T-cell (primary cell): ENCODE measurements at places on chromosomes 13 and 19. TPM values are rescaled to one million over a fixed set of nuclear protein-coding genes. Genes with fewer than 3 reads are reported as not detected.

The ZNF429 gene
- 14.6 TPM for total RNA-seq

The NAPSA gene
- 4.0 TPM for total RNA-seq

DNA sequence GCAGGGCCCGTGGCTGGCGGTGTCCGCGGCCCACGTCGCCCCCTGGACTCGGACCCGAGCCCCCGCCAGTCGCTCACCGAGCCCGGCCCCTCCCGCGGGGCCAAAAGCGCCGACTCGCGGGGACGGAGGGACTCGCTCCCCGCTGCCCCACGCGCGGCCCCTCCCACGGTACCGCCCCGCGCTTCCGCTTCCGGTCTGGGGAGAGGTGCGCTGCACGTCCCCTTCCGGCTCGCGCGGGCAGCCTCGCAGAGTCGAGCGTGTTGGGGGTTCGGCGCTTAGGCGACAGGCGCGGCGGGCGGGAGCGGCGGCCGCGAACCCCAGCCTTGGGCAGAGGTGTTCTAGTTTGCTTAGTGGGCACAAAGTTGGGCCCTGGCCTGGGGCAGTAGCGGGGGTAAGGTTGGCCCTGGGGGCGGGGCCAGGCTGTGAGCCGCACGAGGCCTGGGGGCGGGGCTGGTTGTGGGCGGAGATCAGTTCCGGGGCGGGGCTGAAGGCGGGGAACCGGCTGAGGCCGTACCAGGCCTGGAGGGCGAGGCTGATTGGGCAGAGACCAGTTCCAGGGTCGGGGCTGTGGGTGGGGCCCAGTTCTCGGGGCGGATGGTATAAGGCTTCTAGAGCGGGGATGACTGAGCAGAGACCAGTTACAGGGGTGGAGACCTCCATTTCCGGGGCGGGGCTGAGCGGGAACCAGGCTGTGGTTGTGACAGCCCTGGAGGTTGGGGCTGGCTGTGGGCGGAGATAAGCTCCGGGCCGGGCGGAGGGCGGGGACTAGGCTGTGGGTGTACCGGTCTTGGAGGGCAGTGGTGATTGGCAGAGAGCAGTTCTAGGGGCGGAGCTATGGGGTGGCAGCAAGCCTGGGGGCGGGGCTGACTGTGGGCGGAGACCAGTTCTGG is at the start of the genes MBD3L1 and ZNF558:
TSS of gene MBD3L1 (plus strand) at position 246 of the 890 bp plus-strand sequence. CDS start 10,302 bp downstream, outside the sequence.
TSS of gene ZNF558 (minus strand) at position 173 of the 890 bp plus-strand sequence. CDS start 9,645 bp downstream, outside the sequence.
- DNase-seq = peak; percentile 100

GRCh38 chr13:75196147-75196837 is 285.7 kb downstream of the TBC1D4 start:
- DNase-seq = no peak

- DNase-seq = no peak
Observed at GRCh38 chr19:46189971-46190888, 39.3 kb upstream of the IGFL1 start.

DNA sequence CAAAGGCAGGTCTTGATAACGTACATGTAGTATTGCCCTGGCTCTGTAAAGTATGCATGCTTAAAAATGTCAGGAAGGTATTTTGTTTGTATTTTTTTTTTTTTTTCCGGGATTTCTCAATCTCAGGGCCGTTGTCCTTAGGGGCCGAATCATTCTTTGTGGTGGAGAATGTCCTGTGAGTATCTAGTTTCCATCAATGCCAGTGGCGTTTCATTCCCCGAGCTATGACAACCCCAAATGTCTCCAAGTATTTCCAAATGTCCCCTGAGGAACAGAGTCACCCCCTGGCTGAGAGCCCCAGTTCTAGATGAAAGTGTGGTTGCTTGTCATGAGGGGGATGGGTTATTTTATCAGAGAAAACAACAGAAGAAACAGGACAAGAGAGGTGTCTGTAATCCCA is 68.7 kb downstream of the ACSBG2 start:
- DNase-seq = no peak

DNA sequence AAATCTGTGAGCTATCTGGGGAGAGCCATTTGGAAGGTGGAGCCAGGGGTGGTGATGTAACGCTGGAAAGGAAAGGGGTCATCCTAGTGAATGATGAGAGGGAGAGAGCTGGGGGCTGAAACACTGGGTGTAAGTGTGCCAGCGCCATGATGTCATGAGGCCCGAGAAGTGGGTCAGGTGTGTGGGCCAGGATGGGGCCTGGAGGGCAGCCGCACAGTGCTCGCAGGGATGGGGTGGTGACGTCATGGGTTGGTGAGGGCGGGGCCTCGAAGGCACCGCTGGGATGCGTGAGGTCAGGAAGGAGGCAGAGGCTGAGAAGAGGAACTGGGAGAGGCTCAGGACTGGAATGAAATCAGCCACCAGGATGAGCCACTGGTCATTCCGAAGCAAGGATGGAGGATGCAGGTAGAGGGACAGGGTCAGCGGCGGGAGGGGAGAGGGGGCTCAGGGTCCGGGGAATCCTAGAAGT is 4.4 kb downstream of the CCDC61 start:
- DNase-seq = no peak

- DNase-seq = no peak
Observed at GRCh38 chr19:29309637-29310036, 96.7 kb upstream of the UQCRFS1 start.

DNA sequence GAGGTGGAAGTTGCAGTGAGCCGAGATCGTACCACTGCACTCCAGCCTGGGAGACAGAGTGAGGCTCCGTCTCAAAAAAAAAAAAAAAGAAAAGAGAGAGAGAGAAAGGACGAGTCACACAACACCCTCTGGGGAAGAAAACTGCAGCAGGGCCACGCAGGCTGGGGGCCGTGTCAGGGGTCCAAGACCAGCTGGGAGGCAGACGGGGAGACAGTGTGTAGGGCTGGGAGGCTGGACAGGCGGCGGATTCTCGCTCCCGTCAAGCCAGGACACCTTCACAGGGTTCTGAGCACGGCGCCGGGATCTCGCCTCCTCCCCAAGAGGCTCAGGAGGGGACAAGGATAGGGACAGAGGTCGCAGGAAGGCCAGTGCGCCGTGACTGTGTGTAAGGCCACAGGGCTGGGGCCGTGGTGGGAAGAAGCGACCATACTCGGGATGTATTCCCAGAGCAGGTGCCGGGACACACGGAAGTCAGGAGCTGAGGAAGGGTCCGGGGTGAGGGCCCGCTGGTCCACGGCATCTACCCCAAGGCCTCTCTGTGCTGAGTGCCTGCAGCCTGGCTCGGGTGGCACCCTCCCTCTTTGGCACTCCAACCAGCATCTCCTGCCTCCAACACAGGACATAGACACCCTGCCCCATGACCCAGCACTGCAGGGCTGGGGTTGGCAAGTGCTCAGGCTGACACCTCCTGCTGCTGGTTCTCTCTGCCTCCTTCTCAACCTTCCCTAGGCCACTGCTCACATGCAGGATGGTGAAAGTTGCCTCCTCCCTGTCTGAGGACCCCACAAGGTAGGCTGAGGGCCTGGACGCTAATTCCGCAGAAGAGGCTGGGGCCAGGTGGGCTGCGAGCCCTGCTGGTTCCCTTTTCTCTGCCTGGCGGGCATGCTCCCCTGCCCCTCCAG is 21.2 kb downstream of the ZNF787 start:
- no peak for DNase-seq

- DNase-seq = no peak
Observed at GRCh38 chr19:13984875-13985741, 21.0 kb downstream of the RFX1 start.

DNA sequence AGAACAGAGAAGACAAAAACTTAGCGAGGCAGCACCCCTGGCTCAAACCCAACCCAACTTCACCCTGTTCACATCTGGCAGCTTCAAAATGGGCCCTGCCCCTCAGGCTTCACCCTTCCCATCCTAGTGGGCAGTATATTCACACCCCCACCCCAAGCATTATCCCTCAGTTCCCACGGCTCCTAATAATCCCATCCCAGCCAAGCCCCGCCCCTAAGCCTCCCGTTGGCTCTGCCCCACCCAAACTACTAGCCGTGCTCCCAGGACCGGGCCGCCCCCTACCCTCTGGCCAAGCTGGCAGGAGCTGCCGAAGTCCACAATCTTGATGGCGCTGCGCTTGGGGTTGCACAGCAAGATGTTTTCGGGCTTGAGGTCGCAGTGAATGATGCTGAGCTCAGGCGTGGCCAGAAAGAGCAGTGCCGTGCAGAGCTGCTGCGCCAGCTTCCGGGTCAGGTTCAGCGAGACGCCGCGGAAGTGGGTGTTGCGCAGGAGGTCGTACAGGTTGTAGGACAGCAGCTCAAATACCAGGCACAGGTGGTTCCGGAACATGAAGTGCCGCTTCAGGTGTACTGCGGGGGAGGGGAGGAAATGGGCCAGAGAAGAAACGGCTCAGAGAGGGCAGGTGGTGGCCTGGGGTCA is 5.8 kb downstream of the DYRK1B start:
- no peak for DNase-seq

DNA sequence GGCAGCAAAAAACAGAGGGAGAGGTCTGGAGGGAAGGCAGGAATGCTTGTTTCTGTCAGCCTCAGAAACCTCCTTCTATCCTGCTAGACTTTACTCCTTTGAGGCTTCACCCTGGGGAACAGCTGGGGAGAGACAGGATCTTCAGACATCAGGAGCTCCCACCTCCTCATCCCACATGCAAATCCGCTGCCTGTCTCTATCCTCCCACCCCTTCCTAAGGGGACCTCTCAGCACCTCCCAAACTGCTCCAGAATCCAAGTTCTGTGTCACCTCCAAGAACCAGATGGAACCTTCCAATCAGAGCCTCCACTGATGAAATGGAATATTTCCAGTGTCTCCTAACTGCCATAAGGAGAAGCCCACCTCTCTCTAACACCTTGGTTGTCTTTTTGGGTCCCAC is 9.7 kb upstream of the ERCC2 start:
- no peak for DNase-seq

DNA sequence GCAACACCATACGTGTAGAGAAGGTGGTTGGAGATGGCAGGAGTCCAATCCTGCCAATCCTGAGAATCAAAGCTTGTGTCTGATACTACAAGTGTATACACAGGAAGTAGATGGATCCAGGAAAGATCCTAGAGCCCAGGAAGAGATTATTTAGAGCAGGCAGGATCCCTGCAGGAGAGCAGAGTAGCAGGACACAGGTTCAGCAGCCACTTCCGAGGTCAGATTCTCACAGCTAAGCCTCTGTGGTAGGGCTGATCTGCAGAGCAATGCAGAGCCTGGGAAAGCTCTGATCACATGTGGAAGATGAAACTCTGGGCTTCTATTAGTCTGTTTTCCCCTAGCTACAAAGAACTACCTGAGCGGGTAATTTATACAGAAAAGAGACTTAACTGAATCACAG is 28.5 kb upstream of the ZNF331 start:
- DNase-seq = no peak

DNA sequence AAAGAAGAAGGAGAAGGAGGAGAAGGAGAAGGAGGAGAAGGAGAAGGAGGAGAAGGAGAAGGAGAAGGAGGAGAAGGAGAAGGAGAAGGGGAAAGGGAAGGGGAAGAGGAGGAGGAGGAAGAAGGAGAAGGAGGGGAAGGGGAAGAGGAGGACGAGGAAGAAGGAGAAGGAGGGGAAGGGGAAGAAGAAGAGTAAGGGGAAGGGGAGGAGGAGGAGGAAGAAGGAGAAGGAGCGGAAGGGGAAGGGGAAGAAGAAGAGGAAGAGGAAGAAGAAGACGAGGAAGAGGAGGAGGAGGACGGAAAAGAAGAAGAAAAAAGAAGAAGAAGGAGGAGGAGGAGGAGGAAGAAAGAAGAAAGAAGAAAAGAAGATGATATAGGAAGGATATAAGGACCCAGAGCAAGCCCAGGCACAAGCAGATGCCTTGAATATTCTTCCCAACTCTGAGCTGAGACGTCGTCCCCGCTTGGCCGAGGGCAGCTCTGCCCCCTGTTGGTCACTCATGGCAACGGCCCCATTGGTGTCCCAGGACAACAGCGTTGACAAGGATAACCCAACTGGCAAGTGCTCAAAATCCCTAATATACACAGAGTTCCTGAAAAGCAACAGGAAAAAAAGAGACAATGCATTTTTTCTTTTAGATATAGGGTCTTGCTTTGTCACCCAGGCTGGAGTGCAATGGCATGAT is 30.6 kb upstream of the IGSF23 start:
- DNase-seq = no peak
